ENCODE measurements at places on chromosomes 1 and 21.
A peak's percentile ranks its signal among the peaks of the same experiment; 100 is the strongest.

DNA sequence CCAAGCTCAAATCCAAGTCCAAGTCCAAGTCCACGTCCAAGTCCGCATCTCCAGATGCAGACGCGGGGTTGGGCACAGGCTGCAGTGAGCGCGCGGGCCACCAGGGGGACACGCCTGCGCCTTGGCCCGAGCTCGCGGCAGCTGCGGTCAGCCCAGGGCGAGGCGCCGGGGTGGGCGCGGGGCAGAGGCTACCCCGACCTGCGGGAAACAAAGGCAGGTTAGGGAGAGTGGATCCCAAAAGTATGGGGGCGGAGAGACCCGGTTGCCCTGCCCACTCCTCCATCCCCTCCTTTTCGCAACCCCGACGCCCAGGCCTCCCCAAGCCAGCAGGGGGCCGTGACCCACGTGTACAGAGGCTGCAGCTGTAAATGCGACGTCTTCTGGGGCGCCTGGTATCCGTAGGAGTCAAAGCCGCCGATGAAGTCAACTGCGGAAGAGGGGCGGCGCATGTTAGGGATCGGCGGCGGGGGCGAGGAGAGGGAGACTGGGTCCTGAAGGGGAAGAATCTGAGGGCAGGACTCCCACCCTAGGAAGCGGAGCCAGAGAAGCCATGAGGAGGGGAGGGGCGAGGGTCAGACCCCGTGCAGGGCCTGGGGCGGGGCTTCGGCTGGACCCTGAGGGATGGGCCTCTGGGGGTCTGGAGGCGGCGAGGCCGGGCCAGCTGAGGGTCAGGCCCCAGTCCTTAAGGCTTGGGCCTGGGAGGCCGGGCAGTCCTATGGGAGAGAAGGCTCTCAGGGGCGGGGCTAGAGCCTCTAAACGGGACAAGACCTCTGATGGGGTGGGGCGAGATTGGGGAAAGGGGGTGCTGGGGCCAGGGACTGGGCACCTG lies 58.0 kb downstream of the NKAIN1 start:
- DNase-seq: peak; percentile 59

DNA sequence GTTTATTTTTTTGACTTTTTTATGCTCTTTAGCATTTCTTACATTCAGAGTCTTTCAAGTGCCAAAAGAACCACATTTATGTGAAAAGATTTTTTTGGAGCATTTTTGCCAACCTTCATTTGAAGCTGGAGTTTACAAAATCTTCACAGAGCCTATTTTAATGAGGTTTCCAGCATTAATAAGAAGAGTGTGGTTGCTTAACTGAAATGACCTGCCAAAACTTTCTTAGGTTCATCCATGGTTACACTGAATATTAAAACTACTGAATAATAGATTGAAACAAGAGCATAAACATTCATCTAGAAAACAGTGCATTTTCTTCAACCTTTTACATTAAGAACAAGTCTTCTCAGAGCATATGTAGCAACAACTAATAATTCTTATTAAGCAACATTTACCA lies 672.3 kb upstream of the CXADR start:
- no peak for DNase-seq

GRCh38 chr21:27513016-27513415 lies 546.1 kb upstream of the ADAMTS5 start:
- no peak for DNase-seq

GRCh38 chr1:47510282-47510811 lies 72.5 kb downstream of the FOXD2 start:
- DNase-seq: no peak

- no peak for DNase-seq
These were observed 86.7 kb upstream of the USP24 start for GRCh38 chr1:55301912-55302311.

- DNase-seq: peak; percentile 69
These were observed 3.3 kb downstream of the CNST start for GRCh38 chr1:246569248-246570238.
